ENCODE measurements at places on chromosomes 4 and X. TPM values are rescaled to one million over a fixed set of nuclear protein-coding genes. Genes with fewer than 3 reads are reported as not detected.
A peak's percentile ranks its signal among the peaks of the same experiment; 100 is the strongest.

- H3K4me3 ChIP-seq: no peak overlapping the region
- H3K27ac ChIP-seq: peak overlapping the region; percentile 47
- no peaks in the 10 kb centered on the region for H3K36me3 ChIP-seq
Observed at GRCh38 chrX:15856222-15856587, 1.6 kb upstream of the AP1S2 start.

- no peak overlapping the region for H3K4me3 ChIP-seq
- H3K27ac ChIP-seq: no peak overlapping the region
- H3K27me3 ChIP-seq: no peaks in the 10 kb centered on the region
- H3K4me1 ChIP-seq: no peaks in the 10 kb centered on the region
- DNase-seq: no peak
Observed at GRCh38 chrX:122218666-122219065, 965.4 kb upstream of the GRIA3 start.

DNA sequence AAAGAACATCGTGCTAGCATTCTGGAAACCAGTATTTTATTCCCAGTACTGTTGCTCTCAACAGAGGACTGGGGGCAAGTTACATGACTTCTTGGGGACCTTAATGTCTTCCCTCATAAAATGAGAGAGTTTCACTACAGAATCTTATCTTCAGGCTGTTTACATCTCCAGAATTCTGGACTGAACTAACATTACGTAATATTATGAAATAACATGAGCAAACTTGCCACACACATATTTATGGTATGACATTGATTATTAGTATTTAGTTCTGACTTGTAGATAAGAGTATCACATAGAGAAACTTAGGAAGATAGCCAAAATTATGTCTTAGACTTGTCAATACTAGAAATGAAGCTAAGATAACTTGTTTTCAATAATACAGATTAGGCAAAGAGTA, 68.0 kb downstream of the NFKB1 start:
- DNase-seq: no peak
- H3K27me3 ChIP-seq: no peaks in the 10 kb centered on the region
- H3K27ac ChIP-seq: no peak overlapping the region
- no peaks in the 10 kb centered on the region for H3K36me3 ChIP-seq
- H3K4me1 ChIP-seq: no peaks in the 10 kb centered on the region

DNA sequence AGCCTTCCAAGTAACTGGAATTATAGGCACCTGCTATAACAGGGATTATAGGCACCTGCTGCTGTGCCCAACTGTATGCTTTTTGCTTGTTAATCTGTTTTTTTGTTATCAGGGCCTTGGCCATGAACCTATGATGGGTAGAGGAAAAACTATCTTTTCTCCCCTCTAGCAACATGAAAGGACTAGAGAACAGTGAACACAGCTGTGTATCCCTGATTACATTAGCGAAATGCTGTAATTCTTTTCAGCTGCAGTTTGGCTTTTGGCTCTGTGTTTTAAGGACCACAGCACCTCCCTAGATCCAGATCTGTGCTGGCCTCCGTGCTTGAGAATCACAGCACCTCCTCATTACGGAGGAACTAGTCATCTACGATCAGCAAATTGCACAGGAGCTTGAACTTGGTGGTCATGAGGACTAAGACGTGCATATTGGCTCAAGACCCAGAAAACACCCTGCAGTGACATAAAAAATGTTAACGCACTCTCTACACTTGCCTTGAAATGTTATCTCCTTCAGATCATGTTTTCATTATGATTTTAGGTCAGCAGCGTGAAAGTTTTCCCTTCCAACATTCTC, 57.7 kb upstream of the S100G start:
- no peak for DNase-seq
- peaks cover 6% of the 10 kb centered on the region for H3K27me3 ChIP-seq
- no peak overlapping the region for H3K27ac ChIP-seq
- H3K36me3 ChIP-seq: no peaks in the 10 kb centered on the region
- no peak overlapping the region for H3K4me3 ChIP-seq

The MAGEA1 gene
- not detected for total RNA-seq

The PLXNA3 gene
- total RNA-seq: 22.5 TPM

GRCh38 chr4:185950891-185951290, 118.1 kb upstream of the TLR3 start:
- no peaks in the 10 kb centered on the region for H3K4me1 ChIP-seq
- H3K27ac ChIP-seq: no peak overlapping the region
- DNase-seq: no peak
- no peaks in the 10 kb centered on the region for H3K36me3 ChIP-seq
- H3K4me3 ChIP-seq: no peak overlapping the region
- no peaks in the 10 kb centered on the region for H3K27me3 ChIP-seq

DNA sequence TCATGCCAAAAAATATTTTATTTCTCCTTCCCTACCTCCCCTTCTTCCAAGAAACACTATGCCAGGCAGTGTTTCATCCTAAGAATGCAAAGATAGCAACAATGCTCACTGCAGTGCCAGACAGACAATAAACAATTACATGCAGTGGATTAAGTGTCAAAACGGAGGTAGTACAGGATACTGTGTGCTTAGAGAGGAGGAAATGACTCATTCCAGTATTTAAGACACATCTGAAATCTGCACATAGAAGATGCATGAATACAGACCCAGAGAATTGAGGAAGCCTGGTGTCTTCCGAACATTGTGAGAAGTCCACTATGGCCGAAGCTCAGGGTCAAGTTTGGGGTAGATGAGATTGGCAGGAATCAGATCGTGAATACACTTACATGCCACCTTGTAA, 326.4 kb downstream of the PPP3CA start:
- H3K27ac ChIP-seq: no peak overlapping the region
- no peaks in the 10 kb centered on the region for H3K4me1 ChIP-seq
- H3K27me3 ChIP-seq: no peaks in the 10 kb centered on the region
- H3K36me3 ChIP-seq: peaks cover 2% of the 10 kb centered on the region
- no peak overlapping the region for H3K4me3 ChIP-seq

DNA sequence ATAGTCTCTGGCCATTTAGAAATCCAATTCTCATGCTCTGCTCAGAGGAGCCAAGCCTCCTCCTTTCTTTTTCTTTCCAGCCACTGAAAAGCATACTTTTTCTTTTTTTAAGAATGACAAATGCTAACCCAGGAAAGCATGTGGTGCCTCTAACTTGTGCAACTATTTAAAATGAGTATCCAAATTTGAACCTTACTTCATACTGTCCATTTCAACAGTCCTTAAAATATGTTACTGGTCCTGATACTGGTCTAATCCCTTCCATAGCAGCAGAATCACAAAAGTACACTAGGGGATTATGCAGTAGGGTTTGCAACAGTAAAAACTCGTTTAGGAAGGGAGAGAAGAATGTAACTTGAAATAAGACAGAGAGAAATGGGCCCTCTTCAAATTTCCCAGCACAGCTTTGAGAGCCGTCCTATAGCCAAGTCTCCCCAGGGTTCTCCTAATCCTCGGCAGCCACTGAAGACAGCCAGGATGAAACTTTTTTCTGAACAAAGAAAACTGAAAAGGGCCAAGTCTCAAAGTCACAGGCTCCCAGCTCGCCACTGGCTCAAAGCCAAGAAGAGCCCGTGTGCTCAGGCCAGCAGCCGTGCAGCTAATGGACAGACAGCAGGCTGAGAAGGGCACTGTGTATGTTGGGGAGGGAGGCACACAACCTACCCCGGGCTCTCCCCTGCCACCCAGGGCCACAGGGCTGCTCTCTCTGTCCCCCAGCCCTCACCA, 39.5 kb downstream of the GPC4 start:
- H3K27me3 ChIP-seq: peaks cover 3% of the 10 kb centered on the region
- no peaks in the 10 kb centered on the region for H3K36me3 ChIP-seq
- H3K27ac ChIP-seq: peak overlapping the region; percentile 29
- no peak for DNase-seq
- H3K4me1 ChIP-seq: peaks cover 5% of the 10 kb centered on the region

- no peaks in the 10 kb centered on the region for H3K27me3 ChIP-seq
- H3K27ac ChIP-seq: no peak overlapping the region
- H3K36me3 ChIP-seq: no peaks in the 10 kb centered on the region
- no peaks in the 10 kb centered on the region for H3K4me1 ChIP-seq
- no peak overlapping the region for H3K4me3 ChIP-seq
Observed at GRCh38 chr4:167642250-167642649, 408.0 kb upstream of the SPOCK3 start.

DNA sequence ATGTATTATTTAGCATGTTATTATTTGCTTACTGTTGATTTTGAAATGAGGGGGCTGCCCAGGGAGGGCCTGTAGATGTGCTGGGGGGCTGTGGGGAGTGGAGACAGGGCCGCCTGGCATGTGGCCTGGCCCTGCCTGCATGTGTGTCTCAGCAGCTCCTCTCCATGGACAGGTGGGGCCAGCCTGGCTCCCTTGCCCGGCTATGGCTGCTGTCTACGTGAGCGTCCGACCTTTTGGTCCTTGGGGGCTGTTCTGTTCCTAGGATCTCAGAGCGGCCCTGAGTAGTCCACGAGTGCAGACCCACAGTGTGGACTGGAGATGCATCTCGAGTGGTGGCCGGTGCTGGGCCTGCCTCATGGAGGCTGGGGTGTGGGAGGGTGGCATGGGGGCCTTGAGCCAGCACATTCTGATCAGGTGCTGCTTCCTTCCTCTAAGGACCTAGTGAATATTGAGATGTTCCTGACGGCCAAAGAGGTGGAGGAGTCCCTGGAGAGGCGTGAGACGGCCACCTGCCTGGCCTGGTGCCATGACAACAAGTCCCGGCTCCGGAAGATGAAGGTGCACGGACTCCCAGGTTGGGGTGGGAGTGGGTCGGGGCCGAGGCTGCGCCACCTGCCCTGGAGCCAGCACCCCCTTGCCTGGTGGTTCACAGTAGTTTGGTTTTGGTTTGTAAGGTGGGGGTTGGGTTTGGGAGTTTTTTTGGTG, 24.9 kb upstream of the UVSSA start:
- H3K4me3 ChIP-seq: no peak overlapping the region
- no peak overlapping the region for H3K27ac ChIP-seq
- no peaks in the 10 kb centered on the region for H3K4me1 ChIP-seq
- DNase-seq: no peak
- H3K36me3 ChIP-seq: peaks cover 82% of the 10 kb centered on the region
- H3K27me3 ChIP-seq: no peaks in the 10 kb centered on the region

DNA sequence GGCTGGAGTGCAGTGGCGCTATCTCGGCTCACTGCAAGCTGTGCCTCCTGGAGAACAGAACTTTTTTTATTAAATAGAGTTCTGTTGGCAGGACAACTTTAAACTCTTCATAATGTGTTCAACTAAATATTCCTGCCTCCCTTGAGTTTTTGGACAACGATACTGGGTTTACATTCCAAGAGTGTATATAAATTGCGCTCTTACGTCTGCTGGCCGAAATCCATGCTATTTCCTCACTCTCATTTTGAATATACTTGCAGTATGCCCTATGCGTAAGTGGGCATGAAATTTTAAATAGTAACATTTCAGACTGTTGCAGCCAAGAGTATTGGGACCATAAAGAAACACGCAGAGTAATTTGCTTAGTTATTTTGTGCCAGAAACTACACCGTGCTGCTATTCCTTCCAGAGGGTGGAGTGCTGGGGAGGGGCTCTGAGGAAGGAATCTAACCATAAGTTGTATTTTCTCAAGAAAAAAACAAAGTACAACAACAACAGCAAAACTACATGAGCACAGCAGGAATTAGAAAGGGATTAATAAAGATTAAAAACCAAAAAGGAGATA, 480.0 kb downstream of the NLGN4X start:
- no peaks in the 10 kb centered on the region for H3K36me3 ChIP-seq
- H3K4me1 ChIP-seq: no peaks in the 10 kb centered on the region
- H3K4me3 ChIP-seq: no peak overlapping the region
- no peaks in the 10 kb centered on the region for H3K27me3 ChIP-seq
- no peak overlapping the region for H3K27ac ChIP-seq

The KDR gene
- total RNA-seq: 79.9 TPM

DNA sequence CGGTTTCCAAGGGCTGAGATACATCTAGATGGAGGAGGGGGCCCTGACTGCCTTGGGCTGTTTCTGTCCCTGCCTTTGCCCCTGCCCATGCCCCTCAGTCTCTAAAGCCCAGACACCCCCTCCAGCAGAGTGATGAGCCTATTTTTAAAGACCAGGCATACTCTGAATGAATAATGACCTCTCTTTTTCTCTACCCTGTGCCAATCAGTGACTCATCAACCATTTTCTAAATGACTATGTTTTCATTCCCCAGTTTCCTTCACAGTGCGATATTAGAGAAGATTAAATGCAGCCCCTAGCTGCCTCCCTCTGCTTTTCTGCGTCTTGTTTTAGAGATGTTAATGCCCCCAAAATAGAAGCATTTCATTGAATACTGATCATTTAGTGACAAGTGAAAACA, 15.5 kb upstream of the NHS start:
- no peak for DNase-seq
- peaks cover 6% of the 10 kb centered on the region for H3K27me3 ChIP-seq
- H3K4me3 ChIP-seq: no peak overlapping the region
- H3K36me3 ChIP-seq: no peaks in the 10 kb centered on the region
- H3K4me1 ChIP-seq: no peaks in the 10 kb centered on the region

The OTOP1 gene
- total RNA-seq: 0.11 TPM

The PCDH10 gene
- total RNA-seq: 21.6 TPM

The TNIP3 gene
- 1.1 TPM for total RNA-seq

- no peaks in the 10 kb centered on the region for H3K27me3 ChIP-seq
- no peaks in the 10 kb centered on the region for H3K36me3 ChIP-seq
- no peak for DNase-seq
- peak overlapping the region; percentile 82 for H3K27ac ChIP-seq
- H3K4me1 ChIP-seq: peaks cover 18% of the 10 kb centered on the region
- H3K4me3 ChIP-seq: no peak overlapping the region
Observed at GRCh38 chr4:185201977-185202962, 1.5 kb downstream of the CFAP97 start.

DNA sequence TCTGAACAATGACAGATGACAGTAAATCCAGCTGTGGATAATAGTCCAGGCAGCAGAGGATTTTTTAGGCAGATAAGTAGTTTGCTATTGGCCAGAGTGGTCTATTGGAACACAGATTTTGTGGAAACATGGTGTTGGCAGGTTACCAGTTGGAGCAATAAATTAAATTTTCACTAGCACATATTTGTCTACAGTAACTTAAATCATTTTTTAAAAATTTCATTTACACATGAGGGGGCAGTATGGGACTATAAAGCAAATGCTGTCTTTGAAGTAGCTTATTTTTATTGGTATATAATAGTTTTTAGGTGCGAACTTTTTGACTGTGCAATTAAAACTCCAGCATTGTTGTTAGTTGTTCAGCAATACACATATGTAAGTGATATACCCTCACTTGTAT, 289.8 kb downstream of the ARHGAP10 start:
- no peak for DNase-seq
- H3K4me1 ChIP-seq: peaks cover 2% of the 10 kb centered on the region
- no peak overlapping the region for H3K4me3 ChIP-seq
- no peaks in the 10 kb centered on the region for H3K27me3 ChIP-seq
- H3K27ac ChIP-seq: no peak overlapping the region

DNA sequence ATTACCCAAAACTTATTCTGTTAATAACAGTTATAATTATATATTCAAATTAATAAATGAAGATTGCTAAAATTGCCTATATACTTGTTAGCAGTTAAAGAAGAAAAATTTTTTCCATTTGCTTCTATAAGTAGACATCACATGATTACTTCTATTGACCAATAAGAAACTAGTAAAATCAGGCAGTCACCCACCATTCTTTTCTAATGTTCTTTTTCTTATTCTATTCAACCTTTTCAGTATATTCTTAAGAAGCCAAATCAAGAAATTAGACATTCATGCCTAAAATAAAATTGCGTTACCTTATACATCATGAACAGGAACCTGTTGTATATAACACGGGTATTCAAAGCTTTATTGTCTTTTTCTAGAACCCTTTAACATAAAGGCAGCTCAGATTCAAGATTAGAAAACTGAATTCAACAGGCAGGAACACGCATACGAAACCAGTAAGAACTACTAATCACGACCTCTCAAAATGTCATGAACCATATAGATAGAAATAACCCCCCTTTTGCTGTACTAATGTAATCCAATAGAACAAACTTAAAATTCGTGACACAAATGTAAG, 568.1 kb upstream of the DIPK2B start:
- no peak for DNase-seq
- peak overlapping the region; percentile 48 for H3K4me3 ChIP-seq
- peaks cover 16% of the 10 kb centered on the region for H3K27me3 ChIP-seq
- H3K36me3 ChIP-seq: no peaks in the 10 kb centered on the region

The TBC1D8B gene
- total RNA-seq: 4.5 TPM

The RAB33A gene
- 23.6 TPM for total RNA-seq

The UGT2A1 gene
- not detected for total RNA-seq

The STBD1 gene
- total RNA-seq: 3.2 TPM

The MAGEA11 gene
- not detected for total RNA-seq
